ENCODE measurements at places on chromosomes 5 and 9.

DNA sequence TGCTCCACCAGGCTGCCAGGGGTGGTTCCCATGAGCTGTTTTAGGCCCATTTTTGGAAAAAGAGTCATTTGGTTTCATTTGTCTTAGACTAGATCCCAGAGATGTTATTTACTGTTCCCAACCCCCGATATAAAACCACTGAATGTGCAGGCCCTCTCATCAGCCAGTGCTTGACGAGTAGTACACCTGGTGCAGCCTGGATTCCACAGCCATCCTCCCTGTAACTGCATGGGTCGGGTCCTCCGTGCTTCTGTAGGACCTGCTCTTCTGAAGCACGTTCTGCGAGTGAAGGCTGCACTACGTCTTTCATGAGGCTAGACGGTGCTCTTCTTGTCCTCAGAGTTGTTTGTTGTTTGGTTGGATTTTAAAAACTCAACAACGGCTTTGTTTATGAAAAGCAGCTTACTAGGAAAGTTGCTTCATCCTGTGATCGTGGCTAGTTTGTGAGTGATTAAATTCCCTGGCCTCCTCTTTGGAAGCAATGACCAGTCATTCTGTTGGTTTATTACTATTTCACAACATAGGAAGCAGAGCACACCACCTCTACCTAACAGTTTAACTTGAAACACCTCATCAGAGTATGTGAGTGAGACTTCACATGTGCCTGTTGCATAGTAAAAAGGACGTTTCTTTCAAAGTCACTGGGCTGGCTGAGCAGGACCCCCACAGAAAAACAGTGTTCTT, 135.2 kb downstream of the AOPEP start:
- DNase-seq = no peak

GRCh38 chr5:96503501-96504236, 70.6 kb upstream of the PCSK1 start:
- DNase-seq = no peak

- DNase-seq = no peak
These were observed 358.6 kb downstream of the ADGRV1 start for GRCh38 chr5:90916947-90917800.

GRCh38 chr9:95302479-95302878, 15.0 kb downstream of the FANCC start:
- DNase-seq = no peak

DNA sequence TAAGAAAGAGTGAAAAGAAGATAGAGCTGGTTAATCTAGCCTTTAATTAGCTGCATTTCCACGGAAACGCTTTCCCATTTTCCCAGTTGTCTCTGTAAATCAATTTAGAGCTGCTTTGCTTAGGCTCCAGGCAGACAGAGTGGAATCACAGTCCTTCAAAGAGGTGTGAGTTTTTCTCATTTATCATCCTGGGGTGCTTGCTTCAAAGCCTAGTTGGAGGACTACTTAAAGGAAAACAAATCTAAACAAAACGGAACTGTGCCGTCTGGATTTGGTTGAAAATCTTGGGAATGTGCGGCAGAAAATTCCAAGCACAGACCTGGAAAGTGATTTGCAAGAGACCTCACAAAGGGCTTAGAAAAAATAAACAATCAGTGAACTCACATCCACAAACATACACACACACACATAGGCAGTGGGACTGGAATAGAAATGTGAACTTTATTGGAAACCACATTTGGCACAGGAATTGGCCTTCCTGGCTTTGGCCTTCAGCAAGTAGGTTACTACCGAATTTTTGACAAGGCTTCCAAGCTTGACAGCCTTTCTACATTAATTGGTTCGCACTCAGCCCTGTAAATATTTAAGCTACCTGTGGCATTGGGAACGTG, 235.2 kb upstream of the SLC24A2 start:
- no peak for DNase-seq

DNA sequence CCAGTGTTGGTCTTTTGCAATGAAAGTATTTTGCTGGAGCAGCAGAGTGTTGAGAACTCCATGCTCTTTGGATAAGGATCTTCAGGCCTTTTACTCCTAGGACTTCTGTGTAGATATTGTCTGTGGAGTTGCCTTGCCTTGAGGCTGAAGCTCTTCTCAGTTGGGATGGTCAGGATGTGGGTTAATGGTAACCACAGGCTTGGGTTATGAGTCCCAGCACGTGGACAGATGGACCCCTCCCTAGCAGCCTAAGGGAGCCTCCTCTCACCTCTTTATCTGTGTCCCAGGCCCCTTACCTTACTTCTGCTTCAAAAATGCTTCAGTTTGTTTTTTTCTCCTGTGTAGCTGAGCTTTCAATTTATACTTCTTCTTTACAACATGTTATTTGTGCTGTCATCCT, 109.9 kb downstream of the MEGF10 start:
- DNase-seq = no peak

DNA sequence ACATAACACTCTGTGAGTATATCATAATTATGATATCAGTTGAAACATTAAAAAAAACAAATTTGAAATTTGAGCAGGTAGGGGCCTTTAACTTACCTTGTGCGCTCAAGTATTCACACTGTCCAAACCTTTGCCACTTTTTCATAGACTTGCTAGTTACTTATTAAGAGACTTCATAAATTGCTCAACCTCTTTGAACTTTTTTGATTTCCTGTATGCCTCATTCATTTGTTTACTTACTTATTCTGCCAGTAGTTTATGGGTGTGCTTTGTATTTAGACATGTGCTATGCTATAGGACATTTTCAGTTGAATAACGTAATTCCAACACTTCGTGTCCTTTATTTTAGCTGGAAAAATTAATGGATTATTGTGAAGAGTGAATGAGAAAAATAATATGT, 204.8 kb downstream of the HCN1 start:
- DNase-seq = no peak

DNA sequence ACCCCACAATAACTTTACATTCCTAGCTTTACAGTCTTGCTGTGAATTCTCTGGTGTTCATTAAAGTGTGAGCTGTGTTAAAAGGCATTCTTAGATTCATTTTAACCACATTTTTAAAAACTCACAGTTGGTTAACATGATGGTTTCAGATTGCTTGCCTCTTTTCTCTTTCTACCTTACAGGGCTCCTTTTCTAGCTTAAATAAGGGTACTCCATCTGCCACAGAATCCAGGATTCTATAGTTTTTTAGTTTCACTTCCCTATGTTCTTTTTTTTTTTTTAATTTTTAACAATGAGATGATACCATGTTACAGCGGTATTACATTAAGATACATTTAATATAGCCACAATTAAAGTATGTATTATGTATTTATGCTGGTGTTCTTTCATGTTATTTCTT, 3.9 kb upstream of the FBXO4 start:
- DNase-seq = no peak

DNA sequence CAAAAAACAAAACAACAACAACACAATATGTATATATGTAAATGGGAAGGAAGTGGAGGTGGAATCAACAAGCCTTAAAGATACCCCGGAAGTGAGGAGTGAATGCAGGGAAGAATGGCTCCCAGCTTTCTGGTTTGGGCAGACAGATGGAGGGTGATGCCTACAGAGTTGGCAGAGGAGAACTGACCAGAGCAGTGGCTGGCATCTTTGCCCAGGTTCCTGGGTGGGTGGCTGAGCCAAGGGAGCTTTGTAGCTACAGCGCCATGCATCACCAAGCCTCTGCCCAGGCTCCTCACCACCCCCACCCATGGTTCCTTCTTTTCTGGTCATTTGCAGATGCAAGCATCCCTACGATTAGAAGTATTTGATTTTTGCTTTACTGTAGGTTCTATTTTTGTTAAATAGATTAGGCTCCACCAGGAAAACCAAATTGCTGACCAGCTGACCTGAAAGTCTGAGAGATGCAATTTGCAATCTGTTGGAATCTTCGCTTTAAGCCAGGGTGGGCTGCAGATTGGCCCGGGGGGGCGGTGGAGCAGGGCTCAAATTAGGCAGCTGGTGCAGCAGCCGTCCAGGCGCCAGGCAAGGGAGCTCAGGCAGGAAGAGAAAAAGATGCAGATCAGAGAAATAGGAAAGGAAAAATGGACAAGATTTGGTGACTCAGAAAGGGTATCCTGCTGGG, 163.3 kb upstream of the TBC1D2 start:
- DNase-seq = no peak

- DNase-seq = no peak
These were observed 175.4 kb downstream of the RGS3 start for GRCh38 chr9:113638897-113639296.

DNA sequence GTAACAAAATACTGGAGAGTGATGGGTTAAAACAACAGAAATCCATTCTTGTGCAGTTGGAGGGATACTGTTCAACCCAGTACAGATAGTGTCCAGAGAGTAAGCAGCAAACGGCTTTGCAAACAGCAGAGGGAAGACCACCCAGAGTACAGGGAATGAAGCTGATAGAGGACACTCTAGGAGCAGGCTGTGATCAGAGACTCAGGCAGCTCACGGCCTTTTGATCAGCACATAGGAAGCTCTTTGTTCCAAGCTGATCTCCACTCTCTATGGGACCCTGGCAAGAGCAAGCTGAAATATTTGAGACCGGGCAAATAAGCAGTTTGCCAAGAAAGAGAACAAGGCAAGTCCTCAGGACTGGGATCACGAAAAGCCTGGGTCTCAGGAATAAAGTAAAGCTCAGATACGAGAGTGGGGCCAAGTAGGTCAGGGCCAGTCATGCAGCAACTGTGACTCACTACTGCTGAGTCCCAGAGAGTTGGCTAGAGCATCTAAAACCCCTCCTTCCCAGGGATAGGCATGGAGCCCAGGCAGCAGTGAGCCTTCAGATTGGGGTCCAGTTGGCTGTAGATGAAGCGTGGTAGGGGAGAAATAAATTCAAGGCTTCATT, 52.4 kb downstream of the MELK start:
- no peak for DNase-seq

- DNase-seq = no peak
These were observed 63.3 kb upstream of the RUSC2 start for GRCh38 chr9:35426627-35427026.

DNA sequence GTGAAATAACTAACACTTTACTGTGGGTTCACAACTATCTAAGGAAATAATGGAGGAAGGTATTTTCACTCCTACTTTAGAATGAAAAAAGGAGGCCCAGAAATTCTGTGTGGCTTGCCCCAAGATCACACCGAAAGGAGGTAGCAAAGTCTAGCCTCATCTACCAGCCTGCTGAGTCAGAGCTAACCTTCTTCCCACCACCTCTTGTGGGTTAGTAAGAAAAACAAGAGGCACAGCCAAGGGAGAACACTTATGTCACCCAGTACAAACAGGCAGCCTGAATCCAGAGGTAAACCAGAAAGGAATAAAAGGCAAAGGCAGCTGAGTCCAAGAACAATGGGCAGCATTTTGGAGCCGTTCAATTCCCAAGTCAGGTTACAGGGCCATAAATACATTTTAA, 91.9 kb upstream of the RASEF start:
- no peak for DNase-seq

Data from activated CD8-positive, alpha-beta T cell treated with anti-CD3 and anti-CD28 coated beads for 36 hours (primary cell).